Lower leg skin (tissue), 4 donors: ENCODE measurements at places on chromosomes 1 and 21.

DNA sequence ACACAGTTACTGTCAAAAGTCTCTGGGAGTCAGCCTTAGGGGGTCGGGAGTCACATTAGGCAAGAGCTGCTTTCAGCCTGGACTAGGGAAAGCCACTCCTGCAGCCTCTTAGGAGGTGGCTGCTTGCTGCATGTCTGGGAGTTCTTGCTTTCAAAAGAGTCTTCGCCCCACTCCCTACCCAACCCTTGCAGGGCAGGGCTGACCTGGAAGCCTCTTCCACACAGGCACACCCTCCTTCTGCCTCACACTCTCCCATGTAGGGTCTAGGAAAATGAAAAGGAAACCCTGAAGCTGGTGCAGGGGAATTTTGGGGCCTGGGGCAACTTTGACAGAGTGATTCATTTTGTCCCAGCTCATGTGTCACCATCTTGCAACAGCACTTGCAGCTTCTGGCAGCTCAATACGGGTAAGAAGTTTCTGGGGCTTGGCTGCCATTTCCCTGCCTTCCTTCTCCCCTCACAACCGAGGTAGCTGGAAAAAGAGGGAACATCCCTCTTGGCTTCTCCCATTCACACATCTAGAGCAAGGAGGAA, 37.3 kb downstream of the KCND3 start:
- no peak for DNase-seq

DNA sequence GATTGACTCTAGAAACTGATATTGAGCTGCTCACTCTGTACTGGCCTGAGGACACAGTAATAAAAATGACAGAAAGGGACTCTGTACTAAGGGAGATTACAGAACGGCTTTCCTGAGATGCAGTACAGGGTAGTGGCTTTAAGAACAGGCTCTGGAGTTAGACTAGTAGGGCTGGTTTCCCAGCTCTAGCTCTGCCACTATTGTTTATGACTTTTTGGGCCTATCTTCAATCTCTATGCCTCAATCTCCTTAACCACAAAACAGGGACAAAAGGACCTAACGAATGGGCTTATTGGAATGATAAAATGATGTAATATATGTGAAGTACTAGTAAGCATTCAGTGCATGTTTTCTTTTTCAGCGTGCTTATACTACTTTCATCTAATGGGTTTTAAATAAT, 1.4 kb downstream of the DEPDC1 start:
- DNase-seq, result no peak

- no peak for DNase-seq
Measured at GRCh38 chr1:119108988-119109387, 31.5 kb downstream of the WARS2 start.

DNA sequence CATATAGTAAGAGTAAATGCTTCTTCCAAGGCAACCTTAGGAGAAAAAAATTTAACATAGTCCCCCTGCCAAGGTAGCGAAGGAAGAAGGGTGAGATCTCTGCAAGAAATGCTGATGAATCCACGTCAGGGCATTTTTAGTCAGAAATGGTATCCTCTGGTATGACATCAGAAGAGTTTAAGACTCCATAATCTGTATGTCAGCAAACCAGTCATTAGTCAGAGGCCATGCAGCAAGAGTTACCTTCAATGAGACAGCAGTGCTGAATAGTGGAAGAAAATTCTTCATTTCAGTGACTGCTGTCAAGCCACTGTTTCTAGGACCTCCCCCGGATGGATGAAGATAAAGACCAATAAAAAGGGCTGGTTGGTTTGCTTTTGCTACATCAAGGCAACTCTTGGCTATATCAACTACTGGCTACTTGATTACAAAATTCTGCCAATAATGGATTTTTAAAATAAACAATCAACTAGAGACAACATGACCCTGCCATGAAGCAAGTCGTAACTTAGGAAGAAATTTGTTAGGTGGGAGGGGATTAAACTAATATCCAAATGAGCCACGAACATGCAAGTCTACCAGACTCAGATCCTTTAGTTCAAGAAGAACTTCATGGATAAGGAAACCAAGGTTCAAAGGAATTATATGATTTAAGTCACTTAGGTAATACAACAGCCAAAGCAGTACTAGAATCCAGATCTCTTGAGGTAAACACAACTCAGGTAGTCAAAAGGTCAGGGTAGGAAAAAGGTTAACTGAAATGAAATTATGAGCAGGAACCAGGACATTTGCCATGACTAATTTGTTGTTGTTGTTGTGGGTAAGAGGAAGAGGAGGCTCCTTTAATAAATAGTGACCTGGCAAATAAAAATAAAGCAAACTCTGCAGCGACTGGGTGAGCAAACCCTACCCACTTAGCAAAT, 25.6 kb upstream of the GUCA2A start:
- DNase-seq, result no peak

DNA sequence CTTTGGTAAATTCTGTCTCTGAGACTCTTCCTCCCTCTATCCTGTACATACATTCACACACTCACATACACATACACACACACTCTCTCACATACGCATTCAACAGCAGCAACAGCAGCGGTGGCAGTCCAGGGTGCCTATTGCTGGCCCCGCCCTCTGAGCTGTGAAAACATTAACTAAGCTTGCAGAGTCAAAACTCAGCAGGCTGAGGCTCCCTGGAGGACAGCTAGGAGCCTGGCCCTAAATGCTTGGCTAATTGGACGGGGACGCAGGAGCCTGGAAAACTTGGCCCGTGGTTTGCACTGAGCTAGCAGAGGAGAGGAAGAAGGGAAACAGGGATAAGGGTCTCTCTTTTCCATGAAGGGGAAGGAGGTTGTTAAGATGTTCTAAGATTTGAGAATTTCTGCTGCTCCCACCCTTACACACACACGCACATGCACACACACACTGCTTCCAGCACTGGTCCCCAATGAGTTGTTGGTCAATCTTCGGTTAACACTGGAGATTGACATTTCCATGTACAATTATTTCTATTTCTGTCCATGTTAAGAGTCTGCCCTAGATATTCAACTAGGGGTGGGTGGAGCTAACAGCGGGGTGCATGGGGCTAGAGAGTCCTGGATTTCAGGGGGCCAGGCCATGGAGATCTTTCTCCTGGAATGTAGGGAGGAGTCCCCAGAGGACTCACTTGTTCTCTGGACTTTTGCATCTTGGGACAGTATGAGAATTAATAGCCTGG, 94.2 kb downstream of the PLXNA2 start:
- no peak for DNase-seq

DNA sequence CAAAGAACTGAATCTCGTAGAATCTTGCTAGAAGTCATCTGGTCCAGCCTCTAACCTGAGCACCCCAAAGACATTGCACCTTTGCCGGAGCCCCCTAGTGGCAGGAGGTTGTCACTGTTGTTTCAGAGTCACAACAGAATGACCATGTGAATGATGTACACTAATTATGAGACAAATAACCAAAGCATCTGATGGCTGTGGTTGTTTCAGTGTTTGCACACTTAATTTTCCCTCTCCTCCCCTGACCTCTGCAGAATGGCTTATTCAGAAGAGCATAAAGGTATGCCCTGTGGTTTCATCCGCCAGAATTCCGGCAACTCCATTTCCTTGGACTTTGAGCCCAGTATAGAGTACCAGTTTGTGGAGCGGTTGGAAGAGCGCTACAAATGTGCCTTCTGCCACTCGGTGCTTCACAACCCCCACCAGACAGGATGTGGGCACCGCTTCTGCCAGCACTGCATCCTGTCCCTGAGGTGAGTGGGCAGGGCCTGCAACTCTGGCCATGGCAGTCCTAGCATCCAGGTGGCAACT, 26.4 kb downstream of the TRAF5 start:
- DNase-seq, result peak; percentile 85

DNA sequence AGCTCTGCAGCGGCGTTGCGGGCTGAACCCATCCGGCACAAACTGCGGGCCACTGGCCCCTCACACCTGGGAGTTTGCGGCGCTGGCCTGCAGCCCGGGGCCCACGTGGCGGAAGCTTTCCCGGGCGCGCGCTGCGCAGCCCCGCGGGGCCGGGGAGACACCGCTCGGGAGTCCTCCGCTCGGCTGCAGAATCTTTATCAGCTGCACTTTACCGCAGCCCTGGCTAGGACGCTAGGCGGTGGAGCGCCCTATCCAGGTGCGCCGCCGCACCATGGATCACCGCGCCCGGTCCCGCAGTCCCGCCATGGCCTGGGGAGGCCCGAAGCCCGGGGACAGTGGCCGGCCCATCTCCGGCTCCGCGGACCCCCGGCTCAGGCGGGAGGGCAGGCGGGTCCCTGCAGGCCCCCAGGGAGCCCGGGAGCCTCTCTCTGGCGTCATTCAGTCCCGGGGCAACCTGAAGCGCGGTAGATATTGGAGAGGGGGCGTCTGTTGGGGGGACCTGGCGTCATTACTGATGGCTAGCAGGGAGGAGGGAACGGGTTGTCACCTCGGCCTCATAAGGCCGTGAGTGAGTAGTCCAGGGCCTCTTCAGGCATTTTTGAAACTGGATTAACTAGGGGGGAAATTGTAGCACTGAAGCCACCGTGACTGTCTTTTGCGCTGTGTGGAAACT, 5.7 kb upstream of the OLIG2 start:
- peak; percentile 77 for DNase-seq

- no peak for DNase-seq
Measured at GRCh38 chr1:3869751-3870301, 12.6 kb downstream of the DFFB start.

DNA sequence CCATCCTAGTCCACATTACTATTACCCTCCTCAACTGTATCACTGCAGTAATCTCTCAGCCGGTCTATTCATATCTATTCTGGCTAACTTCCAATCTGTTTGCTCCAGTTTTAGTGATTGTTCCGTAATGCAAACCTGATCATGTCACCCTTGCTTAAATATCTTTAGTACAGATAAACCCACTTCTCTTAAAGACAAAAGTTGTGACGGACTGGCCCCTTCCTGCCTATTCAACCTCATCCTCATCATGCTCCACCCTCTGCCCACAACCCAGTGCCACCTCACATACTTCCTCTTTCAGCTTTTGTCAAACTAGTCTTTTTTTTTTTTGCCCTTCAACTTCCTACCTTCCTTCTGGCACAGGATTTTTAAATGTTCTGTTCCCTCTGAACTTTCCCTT, 2.8 kb upstream of the C1orf162 start:
- DNase-seq, result no peak

- no peak for DNase-seq
Measured at GRCh38 chr1:14613926-14614325, 15.4 kb downstream of the KAZN start.

DNA sequence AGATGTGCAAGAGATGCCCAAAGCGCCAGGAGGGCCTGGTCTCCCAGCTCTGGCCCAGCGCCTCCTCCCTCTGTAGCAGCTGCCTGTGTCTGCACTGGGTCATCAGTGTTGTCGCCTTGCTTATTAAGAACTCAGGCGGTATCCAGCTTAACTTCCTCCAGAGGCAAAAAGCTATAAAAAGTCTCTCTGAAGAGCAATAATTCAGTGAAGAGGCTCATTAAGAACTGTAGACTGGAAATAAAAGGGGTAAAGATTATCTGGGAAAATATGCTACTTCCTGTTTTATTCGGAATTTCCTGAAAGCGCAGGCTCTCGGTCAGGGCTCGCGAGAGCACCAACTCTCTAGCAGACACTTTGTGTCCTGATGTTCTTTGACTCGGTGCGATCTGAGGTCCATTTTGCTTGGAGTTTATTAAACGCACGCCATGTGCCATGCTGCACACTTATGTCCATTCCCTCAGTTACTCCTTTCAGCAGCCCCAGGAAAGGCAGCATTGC, 70.4 kb downstream of the MRPS6 start:
- no peak for DNase-seq

- no peak for DNase-seq
Measured at GRCh38 chr1:183349201-183349711, 68.9 kb downstream of the NMNAT2 start.

DNA sequence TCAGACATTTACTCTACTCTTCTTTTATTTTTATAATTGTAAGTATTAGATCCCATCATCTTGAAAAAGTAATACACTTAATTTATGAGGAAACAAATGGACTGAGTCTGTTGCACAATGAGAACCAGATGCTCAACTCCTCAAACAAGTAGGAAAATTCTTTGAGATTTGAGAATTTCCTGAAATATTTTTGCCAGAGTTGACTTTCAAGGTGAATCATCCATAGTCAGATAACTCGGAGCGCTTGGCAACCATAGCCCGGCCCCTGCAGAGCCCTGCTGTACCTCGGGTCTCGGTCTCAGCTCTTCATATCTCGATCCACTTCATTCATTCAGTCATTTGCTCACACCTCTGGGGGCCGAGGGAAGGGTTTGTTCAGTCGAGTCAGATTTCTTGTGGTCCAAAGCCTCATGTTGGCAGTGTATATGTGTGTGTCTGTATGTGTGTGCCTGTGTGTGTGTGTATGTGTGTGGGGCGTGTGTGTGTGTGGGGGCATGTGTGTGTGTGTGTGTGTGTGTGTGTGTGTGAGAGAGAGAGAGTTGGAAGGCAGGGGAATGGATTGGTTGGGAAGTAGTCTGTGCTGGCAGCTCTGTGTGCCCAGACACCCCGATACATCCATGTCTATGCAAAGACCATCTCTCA, 18.1 kb upstream of the PCP4 start:
- no peak for DNase-seq

- no peak for DNase-seq
Measured at GRCh38 chr1:42081475-42081874, 71.7 kb upstream of the GUCA2B start.

DNA sequence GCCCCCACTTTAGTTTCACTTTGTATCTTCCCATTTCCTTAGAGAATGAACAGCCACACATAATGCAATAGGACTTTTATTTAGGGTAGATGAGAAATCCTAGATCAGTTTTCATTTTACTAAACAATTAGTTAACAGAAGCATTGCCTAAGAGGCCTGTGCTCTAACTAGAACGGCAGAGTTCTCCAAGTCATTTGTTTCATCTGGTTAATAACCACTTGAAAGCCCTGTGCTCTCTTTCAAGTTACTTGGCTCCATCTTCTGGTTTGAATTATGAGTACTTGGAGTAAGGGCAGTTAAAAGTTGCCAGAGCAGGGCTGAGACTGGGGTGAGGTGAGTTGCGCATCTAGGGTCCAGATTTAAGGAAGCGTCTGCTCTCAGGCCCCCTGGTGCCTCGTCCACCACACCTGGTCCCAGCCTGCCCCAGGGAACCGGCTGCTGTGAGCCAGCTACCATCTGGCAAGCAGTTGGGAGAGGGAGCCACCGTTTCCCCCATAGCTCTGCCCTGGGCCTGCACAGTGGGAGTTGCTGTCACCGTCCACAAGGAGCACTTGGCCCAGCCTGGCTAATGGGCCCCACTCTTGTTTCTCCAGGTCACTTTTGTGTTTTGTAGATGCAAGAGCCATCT, 18.1 kb upstream of the SLC44A3 start:
- peak; percentile 31 for DNase-seq

- no peak for DNase-seq
Measured at GRCh38 chr21:45091550-45092322, 17.4 kb downstream of the ADARB1 start.

- DNase-seq, result peak; percentile 27
Measured at GRCh38 chr21:39788383-39788782, 43.4 kb downstream of the IGSF5 start.

DNA sequence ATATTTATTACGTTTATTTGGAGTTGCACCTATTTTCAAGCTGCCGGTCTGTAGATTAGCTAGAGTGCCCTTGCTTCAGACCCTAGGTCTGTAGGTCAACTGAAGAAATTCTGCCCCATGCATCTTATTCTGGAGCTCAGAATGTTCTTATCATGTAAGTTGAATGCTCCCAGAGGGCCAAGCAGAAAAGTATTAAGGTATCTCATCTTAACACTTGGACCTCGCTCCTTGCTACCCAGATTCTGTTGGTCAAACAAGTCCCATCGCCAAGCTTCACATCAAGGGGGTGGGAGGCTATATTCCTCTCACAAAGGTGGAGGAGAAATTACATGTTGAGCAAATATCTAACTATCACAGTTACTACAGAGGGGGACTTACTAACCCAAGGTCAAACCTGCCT, 187.7 kb downstream of the C1orf94 start:
- DNase-seq, result no peak
